ENCODE measurements at places on chromosomes 12 and 14.
A peak's percentile ranks its signal among the peaks of the same experiment; 100 is the strongest.

- no peak for DNase-seq
Observed at GRCh38 chr12:6925540-6926279, 2.0 kb upstream of the ATN1 start.

DNA sequence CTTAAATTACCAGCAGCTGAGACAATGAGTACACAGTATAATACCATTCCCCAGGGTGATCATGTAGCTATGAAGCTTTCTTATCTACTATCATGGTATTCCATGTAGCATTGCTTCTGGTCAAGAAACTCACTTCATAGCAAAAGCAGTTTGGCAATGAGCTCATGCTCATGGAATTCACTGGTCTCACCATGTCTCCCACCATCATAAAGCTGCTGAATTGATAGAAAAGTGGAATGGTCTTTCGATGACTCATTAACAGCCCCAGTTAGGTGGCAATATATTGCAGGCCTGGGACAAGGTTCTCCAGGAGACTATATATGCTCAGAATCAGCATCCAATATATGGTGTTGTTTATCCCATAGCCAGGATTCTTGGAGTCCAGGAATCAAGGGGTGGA is 553.7 kb downstream of the FOXG1 start:
- no peak for DNase-seq

GRCh38 chr12:119176267-119177055 is 2.3 kb upstream of the HSPB8 start:
- peak; percentile 79 for DNase-seq

DNA sequence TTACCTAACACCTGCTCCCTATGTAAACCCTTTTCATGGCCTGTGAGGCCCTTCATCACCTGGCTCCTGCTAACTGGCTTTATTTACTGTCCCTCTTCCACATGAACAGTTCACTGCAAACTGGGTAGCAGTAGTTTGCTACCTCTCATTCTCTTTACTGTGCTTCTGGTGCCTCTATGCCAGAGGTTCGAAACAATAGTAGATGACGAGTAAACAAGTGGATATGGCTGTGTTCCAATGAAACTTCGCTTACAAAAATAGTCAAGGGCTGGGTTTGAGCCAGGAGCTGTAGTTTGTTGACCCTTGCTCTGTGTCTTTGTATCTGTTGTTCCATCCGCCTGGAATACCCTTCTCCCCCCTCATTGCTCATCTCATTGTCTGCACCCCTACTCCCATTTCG is 233.6 kb upstream of the RMST start:
- DNase-seq = peak; percentile 73

DNA sequence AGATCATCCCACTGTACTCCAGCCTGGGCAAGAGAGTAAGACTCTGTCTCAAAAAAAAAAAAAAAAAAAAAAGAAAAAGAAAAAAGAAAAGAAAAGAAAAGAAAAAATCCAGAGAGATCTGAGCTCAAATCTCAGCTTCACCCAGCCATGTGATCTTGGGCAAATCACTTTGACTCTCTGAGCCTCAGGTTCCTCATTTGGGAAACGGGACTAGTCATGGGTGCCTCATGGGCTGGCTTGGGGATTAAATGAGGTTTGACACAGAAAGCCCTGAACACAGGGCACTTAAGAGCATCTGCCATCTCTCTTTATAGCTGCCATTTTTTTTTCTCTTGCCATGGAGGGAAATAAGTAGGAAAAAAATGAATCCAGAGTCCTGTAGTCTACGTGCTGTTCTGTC is 86.2 kb upstream of the MYL2 start:
- no peak for DNase-seq

GRCh38 chr12:117018276-117018675 is 80.9 kb downstream of the TESC start:
- no peak for DNase-seq

- no peak for DNase-seq
Observed at GRCh38 chr14:20477211-20477876, 8.1 kb downstream of the PNP start.

- DNase-seq = no peak
Observed at GRCh38 chr14:38065106-38065762, 142.5 kb upstream of the SSTR1 start.

- no peak for DNase-seq
Observed at GRCh38 chr14:88424573-88424972, 39.1 kb downstream of the SPATA7 start.

DNA sequence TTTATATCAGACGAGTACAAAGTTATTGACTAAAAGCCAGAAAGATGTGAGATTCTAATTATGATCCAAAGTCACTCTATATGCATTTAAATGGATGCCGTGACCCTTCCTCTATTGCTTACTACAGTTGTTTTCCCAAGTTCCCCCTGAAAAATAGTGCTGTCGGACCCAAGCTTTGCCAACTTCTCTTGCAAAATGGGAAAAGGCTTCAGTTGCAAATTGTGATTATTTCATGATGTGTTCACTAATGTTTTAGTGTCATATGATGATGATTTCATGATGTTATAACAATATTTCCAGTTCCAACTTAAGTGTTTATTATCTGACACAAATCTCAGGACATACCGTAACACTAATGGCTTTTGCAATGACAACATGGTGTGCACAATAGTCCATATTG is 534.6 kb upstream of the ATP2B1 start:
- DNase-seq = no peak

- DNase-seq = no peak
Observed at GRCh38 chr14:69313176-69313575, 53.2 kb downstream of the GALNT16 start.

DNA sequence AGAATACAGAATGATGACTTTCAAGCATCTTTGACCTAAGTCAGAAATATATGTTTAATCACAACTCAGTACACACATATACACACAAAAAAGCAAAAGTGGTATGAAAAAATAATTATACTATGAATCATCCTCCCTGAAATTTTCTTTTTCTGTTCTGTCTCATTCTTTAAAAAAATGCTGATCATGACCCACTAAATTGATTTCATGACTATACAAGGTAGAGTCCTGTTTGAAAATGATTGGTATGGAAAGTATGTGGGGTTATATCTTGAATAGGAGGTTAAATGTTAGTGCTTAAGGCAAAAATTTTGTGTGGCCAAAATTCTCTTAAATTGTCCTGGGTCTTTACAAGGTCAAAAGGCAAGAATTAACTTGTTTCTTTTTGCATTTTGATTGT is 80.4 kb downstream of the SUDS3 start:
- no peak for DNase-seq

- no peak for DNase-seq
Observed at GRCh38 chr12:98344046-98344930, 171.1 kb upstream of the TMPO start.

GRCh38 chr12:52010152-52010622 is 3.4 kb downstream of the TAMALIN start:
- DNase-seq = no peak

DNA sequence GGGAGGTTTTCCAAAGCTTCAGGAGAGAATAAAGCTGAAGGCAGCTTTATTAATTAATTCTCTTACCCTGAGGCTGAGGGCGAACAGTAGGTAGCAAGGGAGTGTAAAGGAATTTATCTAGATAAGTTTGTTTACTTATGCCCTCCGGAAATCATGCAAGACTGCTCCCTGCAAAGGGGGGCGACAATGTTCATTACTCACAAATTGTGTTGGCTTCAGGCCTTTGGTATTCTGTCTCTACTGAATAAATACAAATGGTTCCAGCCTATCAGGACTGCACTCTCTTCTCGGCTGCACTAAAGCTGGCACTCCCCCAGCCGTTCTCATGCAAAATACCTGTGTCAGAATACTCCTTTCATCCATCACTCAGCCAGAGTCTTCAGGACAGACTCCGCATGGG is 120.8 kb downstream of the PPHLN1 start:
- no peak for DNase-seq

GRCh38 chr14:68157971-68158371 is 338.4 kb downstream of the RAD51B start:
- no peak for DNase-seq

GRCh38 chr12:110282300-110282860 is 1.3 kb downstream of the ATP2A2 start:
- DNase-seq = no peak

DNA sequence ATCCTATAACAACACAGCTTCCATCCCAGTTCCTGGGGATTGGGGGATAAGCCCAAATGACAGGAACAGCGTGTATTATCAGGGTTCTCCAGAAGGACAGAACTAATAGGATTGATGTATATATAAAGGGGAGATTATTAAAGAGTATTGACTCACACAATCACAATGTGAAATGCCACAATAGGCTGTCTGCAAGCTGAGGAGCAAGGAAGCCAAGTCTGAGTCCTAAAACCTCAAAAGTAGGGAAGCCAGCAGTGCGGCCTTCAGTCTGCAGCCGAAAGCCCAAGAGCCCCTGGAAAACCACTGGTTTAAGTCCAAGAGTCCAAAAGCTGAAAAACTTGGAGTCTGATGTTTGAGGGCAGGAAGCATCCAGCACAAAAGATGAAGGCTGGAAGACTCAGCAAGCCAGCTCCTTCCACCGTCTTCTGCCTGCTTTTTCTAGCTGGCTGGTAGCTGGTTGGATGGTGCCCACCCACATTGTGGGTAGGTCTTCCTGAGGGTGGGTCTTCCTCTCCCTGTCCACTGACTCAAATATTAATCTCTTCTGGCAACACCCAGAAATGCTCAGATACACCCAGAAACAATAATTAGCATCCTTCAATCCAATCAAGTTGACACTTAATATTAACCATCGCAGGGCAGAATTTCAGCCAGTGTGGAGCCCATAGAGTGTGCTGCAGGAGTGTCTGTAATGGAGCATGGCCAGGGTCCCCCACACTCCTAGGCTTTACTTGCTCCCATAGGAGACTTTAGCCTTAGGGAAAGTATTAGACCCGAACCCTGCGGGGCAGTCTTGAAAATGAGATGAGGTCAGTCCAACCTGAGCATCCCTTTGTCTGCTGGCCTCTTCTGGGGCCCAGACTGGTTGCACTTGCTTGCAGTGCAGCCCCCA is 111.1 kb downstream of the SINHCAF start:
- no peak for DNase-seq

- DNase-seq = no peak
Observed at GRCh38 chr14:51789114-51789513, 71.3 kb upstream of the GNG2 start.

- DNase-seq = no peak
Observed at GRCh38 chr14:64841121-64841651, 38.5 kb downstream of the SPTB start.

DNA sequence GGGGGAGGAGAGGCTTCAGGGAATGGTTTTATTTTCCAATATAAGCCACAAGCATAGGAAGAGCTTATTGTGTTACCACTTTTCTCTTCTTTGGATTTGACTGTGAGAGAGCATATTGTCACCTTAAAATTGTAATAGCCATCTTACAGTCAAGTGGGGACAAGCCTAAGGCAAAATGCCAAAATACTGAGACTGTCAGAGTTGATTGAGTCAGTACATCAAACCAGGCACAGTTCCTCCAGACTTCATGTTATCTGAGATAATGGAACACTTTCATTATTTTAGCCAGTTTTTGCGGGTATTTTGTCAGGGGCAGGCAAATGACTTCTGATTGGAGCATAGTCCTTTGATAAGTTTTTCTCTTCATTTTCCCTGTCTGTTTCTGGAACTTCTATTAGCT is 19.5 kb upstream of the NUBPL start:
- DNase-seq = no peak

DNA sequence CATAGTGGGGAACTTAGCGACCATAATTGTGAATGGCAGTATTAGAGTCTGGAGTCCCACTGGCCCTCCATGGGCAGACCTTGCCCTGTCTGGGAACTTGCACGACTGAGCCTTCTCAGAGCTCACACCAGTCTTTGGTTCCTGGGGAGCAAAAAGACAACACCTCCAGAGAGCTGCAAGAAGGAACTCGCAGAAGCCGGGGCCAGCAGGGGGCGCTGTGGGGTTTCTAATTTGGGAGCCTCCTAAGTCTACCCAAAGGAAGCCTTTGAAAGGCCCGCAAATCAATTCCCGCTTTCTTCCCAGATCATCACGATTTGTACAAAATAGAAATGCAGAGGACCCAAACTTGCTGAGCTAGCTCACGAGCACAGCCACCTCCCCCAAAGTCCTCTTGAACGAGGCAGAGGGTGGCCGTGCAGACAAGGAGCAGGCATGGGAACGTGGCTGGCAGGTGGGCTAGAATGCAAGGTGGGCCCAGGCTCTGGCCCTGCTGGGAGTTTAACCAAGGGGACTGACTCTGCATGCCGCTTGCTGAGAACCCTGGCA is 46.3 kb upstream of the FBXO21 start:
- peak; percentile 74 for DNase-seq

DNA sequence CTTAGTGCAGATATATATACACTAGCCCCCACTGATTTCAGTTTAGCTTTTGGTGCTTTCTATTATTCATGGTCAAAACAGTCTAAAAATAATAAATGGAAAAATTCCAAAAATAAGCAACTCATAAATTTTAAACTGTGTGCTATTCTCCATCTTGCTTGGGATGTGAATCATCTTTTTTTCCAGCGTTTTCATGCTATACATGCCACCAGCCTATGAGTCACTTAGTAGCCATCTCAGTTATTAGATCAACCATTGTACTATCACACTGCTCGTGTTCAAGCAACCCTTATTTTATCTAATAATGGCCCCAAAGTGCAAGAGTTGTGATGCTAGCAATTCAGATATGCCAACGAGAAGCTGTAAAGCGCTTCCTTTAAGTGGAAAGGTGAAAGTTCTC is 73.9 kb upstream of the KRR1 start:
- DNase-seq = no peak

GRCh38 chr14:77498984-77499527 is 440 bp upstream of the ISM2 start:
- DNase-seq = no peak
